ENCODE measurements at places on chromosomes 1 and 21.

DNA sequence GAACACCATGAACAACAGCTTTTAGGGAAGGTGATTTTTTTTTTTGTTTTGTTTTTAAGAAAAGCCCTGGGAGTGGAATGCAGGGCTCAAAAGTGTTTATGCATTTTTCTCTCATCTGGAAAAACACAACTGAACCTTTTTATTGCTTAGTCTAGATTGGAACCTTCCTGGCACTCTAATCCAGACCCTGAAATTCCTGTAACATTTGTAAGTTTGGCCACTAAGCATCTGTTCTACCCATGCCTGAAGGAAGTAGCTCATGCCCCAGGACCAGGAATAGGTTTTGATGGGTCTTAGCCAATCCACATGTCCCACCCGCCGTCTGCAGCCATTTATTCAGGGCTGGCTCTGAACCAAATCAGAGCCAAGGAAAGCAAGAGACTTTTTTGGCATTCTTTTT, 39.7 kb upstream of the SLC2A1 start:
- DNase-seq: no peak

- no peak for DNase-seq
Measured at GRCh38 chr1:152015766-152016165, 21.0 kb downstream of the S100A11 start.

DNA sequence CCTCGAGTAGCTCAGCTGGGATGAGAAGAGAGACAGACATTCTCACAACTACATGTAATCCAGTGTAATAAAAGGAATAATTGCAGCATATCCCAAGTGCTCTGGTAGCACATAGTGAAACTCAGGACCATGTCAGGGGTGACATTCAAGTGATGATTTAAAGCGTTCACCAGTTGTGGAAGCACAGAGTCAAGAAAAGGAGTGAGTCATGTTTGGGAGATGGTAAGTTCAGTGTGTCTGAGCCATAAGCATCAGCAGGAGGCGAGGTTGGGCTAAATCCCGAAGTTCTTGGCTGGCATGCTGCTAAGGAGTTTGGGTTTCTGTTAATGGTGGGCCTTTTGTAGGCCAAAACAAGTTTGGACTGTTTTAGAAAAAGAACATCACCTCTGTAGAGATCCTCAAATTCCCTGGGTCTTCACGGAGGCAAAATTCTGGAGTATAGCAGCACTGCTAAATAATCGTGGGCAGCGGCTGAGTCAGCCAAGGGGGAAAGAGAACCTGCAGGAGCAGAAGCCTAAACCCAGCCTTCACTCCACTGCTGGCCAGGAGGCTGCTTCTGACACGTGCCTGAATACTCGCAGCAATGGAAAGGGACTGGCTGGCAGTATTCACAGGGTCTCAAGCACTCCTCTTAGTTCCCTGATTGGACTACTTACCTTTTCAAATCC, 7.2 kb upstream of the NHLH1 start:
- no peak for DNase-seq

DNA sequence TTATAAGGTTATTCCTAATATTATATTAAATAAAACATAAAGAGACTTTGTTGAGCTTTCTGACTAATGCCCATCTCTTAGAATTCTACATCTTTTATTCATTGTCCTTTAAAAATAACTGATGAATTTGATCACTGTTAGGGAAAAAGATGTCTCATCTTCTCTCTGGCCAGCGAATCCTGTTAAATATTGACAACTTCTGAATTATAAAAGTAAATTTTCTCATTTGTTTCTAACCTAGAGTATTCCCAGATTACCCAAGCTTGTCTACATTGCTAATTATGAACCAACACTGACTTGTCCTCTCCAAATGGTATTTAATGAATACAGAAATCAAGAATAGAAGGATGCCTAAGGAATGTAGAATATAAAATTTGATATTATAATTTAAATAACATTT, 24.8 kb upstream of the KCTD3 start:
- DNase-seq: no peak

GRCh38 chr1:239891621-239892358, 199.9 kb upstream of the FMN2 start:
- no peak for DNase-seq

GRCh38 chr1:170376801-170377385, 155.1 kb upstream of the GORAB start:
- DNase-seq: no peak

DNA sequence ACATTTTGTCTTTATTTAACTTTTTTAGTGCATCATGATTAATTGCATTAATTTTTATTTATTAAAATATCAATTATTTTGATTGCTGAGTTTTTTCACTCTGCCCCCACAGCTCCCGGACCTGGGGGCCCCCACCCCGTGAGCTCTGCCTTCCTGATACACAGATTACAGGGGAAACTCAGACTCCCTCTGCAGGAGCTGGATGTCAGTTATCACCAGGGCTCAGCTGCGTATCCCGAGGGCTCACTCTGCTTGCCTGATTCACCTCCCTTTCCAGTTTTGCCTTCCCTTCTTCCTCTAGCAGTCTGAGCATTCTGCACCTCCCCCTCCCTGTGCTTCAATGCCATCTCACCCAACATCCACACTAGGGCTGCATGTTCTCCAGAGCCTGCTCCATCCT, 98.2 kb downstream of the ATP1A1 start:
- DNase-seq: no peak

DNA sequence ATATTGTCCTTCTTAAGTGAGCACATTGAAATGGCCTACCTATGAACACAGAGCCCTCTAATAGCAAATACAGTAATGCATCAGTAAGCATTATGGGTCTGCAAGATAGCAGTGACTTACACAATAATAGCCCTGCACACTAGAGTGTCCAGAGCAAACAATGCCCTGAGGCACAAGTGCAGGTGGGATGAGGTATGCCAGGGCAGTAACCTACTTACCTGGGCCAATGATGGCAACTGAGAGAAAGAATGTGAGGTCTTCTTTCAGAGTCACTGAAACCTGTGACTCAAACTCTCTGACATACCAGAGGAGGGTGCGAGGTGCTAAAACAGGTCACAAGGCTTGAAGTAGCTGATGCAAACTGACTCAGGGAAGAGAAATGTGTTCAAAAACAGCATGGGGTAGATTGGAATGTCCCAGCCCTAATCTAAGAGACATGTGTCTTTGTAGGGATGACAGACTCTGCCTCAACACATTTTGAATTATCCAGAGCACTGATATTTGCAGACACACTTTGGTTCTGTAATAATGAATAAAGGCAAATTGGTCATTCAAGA, 168.5 kb upstream of the RUNX1 start:
- DNase-seq: no peak

- no peak for DNase-seq
Measured at GRCh38 chr21:14582934-14583628, 37.0 kb upstream of the SAMSN1 start.

DNA sequence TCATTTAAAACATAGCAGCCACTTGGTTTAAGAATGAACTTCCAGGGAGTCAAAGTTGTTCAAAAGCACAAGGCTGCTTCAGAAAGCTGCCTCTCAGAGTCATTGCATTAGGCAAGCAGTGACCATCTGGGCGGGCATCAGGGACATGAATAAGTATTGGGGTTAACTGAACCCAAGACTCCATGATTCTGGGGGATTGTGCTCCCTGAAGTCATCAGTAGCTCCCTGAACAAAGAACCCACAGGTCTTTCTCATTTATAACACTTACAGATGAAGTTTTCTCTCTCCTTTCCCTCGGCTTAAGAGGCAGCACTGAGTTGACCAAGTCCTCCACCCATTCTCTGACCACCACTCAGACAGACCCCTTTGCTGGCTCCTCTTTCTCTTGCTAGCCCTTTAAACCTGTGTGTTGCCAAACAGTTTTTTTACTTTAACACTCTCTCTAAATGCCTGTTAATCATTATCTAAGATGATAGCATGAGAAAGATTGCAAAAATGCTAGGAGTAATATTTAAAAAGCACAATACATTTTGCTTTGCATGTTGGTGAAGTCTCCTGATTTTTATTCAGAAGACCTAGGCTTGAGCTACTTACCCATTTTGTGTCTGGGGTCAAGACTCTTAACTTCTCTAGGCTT, 77.0 kb upstream of the ARHGAP29 start:
- DNase-seq: no peak

GRCh38 chr1:169044296-169044695, 62.2 kb upstream of the ATP1B1 start:
- DNase-seq: no peak

DNA sequence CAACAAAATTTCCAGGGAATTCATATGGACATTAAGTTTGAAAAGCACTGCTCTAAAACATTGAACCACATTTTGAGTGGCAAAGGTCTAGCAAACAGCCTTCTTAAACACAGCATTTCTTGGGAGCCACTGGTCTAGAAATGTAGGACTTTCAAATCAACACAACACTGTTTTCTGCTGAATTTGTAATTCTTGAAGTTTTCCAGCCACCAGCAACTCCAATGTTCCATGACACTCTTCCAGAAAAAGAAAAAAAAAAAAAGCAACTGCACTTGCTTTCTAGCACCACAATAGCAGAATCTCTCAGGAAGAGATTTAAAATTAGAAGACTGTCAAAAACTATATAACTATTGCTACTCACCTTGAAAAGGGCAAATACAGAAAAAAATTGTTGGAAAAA, 4.5 kb downstream of the SYDE2 start:
- DNase-seq: no peak

DNA sequence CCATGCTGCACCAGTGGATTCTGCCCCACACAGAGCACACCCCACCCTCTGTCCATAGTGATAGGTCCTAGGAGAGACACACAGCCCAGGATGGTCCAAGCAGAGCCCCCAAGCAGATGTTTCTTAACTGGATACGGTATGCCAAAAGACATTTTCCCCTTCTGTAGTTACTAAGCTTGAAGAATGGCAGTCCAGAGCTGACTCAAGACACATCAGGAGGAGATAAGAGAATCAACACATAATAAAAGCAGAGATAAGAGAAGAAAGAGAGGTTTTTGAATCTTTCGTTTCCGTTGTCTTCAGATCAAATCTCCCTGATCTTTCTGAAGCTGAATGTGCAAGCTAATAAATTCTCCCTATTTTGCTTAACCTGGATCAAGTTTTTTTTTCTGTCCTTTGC, 21.8 kb upstream of the CASQ2 start:
- no peak for DNase-seq

DNA sequence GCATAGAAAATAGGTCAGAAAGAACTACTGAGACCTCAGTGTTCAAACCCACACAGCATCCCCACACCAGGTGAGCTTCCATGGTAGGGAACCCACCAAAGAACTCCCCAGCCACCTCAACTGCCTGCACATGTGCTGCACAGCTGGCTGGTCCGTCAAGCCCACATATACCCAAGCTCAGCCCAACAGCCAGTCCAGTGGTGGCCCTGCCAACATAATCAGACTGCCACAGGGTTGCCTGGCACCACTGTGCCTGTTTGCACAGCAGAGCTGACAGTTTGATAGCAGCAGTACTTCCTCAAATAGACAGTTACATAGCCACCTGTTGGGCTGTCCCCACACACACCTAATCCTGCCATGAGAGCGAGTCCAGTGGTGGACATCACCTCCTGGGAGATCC, 283.3 kb upstream of the PRMT6 start:
- DNase-seq: no peak

- no peak for DNase-seq
Measured at GRCh38 chr1:229138058-229138457, 132.9 kb upstream of the RAB4A start.

DNA sequence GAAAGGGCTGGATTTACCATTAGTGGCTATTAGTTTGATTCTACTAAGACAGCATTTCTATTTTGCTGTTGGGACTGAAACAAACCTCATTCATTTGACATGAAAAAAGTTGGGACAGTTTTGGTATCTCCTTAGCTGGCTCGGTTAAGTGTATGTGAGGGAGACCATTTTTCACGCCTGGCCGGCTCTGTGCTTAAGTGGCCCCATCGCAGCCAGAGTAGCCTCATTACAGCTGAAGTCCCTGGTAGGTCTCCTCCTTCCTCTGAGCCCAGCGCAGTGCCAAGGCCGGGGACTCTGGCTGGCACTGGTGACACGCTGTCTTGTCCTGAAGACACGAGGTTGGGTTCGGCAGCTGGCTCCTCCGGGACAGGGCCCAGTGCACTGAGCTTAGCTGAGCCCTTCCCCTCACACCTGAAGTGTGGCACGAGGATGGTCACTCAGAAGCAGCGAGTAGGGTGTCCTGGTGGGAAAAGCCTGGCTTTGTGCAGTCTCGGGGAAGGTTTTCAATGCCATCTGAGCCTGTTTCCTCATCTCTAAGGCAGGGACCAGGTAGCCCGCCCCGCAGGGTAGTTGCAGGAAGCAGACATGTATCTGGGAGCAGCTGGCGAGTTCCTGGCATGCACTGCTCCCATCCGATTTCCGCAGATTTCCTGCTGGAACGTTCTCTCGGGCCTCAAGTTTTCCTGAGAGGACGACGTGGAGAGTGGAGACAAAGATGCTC, 196.5 kb downstream of the DYRK1A start:
- no peak for DNase-seq
